CD4-positive, alpha-beta T cell treated with Interleukin-15 for 4 hours (primary cell): ENCODE measurements at places on chromosomes 2 and 18.

- DNase-seq, result no peak
These were observed 23.5 kb downstream of the IFIH1 start for GRCh38 chr2:162295009-162295408.

DNA sequence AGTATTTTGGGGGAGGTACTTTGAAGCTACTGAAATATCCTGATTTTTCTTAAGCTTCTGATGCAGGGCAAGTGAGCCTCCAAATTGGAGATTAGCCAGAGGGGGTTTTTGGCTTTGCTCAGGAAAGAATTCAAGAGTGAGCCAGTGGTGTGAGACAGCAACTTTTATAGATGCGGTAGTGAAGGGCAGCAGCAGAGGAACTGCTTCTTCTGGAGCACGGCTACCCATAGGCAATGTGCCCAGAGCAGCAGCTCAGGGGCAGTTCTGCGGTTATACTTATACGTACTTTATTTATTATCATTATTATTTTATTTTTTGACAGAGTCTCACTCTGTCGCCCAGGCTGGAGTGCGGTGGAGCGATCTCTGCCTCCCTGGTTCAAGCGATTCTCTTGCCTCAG, 19.8 kb upstream of the NT5DC4 start:
- no peak for DNase-seq

DNA sequence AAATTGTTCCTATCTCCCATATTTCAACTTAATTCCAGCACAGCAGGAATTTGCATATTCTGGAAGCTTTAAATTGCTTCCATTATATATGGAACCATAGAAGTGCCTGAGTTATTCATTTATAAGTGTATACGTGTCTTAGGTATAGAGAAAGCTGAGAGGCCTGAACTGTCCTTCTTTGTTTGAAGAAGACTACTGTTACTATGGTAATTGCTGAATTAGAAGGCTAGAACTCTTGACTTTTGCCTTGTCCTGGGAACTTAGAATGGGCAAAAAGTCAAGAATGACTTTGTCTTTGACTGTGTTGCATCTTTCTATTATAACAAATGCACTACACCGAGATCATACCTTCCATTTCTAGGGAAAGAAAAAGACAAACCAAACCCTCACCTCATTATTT, 15.7 kb downstream of the CAMKMT start:
- DNase-seq, result no peak

DNA sequence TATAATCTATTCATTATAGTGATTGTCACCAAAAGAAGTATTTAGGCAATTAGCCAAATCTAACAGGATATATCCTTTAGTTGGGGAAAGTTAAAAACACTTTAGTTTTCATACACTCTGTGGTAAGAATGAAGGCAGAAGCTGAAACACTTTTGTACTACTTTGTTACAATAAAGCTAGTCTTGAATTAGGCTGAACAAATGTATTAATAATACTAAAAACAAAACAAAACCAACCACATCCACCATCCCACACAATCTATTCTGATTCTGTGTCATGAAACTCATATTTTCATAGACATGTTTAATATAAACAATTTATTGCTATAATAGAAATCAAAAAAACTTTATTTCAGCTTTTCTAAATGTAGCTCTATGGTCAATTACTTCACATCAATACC, 508.8 kb downstream of the ZEB2 start:
- DNase-seq, result no peak

DNA sequence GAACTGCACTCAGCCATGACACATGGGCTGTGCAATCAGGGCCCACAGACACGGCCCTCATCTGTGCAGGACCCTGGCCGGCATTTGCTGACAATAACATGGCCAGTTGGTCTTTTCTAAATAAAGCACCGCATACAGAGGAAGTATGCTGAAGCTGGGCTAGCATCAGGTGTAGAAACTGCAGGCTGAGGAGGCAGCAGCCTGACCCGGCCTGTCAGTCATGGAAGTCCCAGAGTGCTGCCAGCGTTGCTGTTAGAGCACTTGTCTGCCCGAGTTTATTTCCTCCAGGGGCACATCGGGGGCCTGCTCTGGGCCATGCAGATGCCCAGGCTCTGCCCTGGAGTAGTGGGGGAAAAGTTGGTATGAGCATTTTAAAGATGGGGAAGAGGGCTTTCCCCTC, 4.1 kb upstream of the PTPN18 start:
- no peak for DNase-seq

DNA sequence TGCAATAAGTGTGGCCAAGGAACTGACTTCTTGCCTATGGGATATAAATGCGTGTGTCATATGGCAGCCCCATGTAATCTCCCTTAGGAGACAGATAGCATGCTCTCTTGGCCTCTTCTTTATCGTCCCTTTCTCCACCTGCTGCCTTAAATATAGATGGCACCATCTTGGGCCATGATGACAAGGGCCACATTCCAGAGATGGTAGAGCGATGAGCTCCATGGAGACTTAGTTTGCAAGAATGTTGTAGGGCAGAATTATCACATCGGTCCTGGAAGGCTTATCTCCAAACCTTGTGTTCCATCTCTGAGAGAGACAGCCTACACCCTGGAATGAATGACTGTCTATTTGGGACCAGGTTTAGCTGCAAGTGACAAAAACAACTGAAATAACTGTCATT, 536.7 kb downstream of the TNS1 start:
- no peak for DNase-seq

- no peak for DNase-seq
These were observed 456.5 kb upstream of the ZNF804A start for GRCh38 chr2:184141866-184142265.

DNA sequence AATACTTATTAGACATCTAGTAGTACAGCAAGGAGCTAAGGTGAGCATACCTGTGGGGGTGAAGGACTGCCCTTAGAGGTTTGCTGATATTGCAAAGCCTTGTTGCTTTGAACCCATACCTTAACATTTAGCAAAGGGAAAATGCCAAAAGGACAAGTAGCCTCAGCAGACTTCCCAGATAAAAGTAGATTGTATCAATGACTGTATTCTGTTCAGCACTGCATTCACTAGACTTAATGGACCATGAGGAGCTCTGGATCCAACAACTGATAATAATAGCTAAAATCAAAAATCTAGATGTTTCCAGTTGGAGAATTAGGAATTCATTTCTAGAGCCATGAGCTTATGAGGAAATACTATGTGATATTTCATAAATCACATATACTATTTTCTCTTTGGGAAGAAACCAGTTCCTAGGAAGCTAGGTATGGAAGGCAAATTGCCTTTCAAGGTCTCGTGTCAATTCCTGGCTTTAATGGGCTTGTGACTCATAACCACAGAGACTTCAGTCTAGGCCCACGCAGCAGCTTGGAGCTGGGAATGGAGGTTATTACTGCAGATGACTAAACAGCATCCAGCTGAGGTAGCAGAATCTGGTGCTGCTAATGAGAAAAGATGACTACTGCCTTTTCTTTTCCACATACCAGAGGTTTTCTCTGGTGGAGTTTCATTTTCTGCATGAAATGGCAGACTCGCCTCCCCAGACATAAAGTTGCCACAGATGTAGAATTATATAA, 191.2 kb upstream of the NABP1 start:
- no peak for DNase-seq

- DNase-seq, result no peak
These were observed 20.2 kb upstream of the EMILIN2 start for GRCh38 chr18:2826581-2826980.

GRCh38 chr18:59916746-59917145, 16.9 kb downstream of the PMAIP1 start:
- DNase-seq, result no peak
